ENCODE measurements at places on chromosomes 4 and X.

GRCh38 chr4:76709772-76710090 lies 188.2 kb downstream of the SOWAHB start:
- DNase-seq = no peak

DNA sequence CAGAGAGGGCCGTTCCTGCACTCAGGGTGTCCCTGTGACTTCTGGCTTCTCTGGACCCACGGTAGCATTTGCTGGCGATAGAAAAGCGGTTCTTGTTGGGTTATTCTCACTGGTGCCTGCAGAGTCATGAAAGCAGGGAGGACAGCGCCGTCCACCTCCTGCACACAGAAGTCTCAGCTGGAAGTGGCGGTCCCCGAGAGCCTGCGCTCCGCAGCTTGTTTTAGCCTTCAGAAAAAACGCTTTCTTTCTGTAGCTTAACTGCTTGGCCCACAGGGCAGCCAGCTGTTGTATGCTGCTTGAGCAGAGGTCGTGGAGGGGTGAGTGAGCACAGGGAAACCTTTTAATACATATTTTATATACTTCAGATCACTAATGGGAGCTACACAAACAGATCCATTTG lies 400.7 kb upstream of the FAT1 start:
- no peak for DNase-seq

- DNase-seq = no peak
Observed at GRCh38 chrX:40496728-40497127, 84.0 kb upstream of the ATP6AP2 start.

- DNase-seq = no peak
Observed at GRCh38 chr4:17112292-17112659, 213.8 kb upstream of the LDB2 start.

- DNase-seq = no peak
Observed at GRCh38 chrX:35682476-35682875, 115.7 kb upstream of the MAGEB16 start.

GRCh38 chr4:156756118-156756517 lies 215.5 kb downstream of the PDGFC start:
- DNase-seq = no peak

GRCh38 chr4:95728145-95728544 lies 111.7 kb upstream of the PDHA2 start:
- DNase-seq = no peak

DNA sequence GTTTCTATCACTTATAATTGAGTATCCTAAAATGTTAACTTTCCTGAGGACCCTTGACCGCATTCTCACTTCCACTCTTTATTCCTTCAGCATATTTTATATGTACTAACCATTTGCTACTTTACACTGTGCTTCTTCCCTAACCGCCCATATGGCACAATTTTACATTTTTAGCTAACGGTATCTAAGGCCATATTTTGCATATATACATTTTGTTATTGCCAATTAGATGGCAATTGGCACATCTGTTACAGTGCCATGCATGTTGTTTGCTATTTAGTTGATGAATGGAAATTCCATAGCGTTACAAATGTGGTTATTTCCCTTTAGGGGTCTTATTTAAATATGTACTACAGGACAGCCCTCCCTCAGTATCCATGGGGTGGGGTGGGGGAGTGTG lies 20.0 kb upstream of the OTUD4 start:
- no peak for DNase-seq

DNA sequence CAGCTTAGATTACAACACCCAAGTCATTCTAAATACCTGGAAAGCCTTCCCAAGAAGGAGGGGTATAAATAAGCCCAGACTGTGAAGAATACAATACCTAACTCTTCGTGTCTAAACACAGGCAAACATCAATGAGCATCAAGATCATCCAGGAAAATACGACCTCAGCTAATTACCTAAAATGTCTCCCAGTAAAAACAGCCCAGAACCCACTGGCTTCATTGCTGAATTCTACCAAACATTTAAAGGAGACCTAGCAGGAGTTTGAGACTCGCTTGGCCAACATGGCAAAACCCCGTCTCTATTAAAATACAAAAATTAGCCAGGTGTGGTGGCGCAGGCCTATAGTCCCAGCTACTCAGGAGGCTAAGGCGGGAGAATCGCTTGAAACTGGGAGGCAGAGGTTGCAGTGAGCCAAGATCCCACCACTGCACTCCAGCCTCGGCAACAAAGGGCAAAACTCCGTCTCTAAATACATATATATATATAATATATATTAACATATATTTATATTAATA lies 19.1 kb upstream of the HSFX4 start:
- no peak for DNase-seq

DNA sequence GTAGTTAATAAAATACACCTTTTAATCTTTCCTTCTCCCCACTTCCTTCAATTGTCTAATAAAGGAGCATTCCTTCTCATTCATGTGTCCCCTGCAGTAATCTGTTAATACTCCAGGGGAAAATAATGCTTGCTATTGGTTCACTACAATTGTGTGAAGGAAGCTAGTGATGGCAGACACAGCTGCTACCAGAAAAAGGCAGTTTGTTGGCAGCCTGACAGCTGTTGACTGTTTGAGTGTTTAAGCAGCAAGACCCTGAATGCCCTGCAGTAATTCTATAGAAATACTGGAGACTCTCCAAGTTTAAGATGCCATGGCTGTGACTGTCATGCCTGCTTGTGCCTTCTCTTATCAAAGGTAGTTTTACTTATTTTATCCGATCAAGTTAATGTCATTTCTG lies 359.5 kb downstream of the C4orf33 start:
- no peak for DNase-seq

GRCh38 chr4:48462363-48462762 lies 20.8 kb upstream of the SLC10A4 start:
- no peak for DNase-seq

- DNase-seq = no peak
Observed at GRCh38 chr4:85774000-85774399, 299.1 kb downstream of the ARHGAP24 start.

DNA sequence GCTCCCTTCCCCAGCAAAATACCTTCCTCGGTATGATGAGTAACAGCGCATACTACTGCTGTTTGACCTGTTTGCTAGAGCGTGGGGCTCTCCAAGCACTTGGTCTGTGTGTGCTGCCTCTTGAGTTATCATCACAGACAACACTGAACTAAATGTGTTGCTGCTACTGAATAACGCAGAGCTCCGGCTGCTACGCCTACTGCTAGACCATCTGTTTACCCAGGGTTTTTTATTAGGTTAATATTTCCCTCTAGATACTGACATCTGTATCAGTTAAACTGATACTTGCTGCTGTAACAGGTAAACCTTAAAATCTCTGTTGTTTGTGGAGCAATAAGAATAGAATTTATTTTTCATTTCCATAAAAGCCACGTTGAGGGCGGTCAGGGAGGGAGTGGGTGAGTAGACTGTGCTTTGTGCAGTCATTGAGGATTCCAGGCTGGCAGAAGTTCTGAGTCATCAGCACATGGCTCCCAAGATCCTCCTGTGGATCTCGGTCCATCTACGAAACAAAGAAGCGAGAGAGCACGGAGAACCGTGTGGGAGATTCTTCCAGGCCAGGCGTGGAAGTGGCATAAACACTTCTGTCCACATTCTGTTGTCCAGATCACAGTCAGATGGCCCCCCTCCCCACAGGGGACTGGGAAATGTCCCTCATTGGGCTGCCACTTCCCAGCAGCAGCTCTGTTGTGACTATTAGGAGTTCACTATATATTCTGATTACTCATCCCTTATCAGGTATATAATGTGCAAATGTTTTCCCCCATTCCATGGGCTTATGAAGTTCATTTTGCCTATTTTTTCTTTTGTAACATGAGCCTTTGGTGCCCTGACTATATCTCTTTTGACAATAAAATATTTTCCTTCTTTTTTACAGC lies 14.1 kb downstream of the GRK4 start:
- no peak for DNase-seq

GRCh38 chr4:65071564-65071963 lies 598.7 kb downstream of the EPHA5 start:
- DNase-seq = no peak

DNA sequence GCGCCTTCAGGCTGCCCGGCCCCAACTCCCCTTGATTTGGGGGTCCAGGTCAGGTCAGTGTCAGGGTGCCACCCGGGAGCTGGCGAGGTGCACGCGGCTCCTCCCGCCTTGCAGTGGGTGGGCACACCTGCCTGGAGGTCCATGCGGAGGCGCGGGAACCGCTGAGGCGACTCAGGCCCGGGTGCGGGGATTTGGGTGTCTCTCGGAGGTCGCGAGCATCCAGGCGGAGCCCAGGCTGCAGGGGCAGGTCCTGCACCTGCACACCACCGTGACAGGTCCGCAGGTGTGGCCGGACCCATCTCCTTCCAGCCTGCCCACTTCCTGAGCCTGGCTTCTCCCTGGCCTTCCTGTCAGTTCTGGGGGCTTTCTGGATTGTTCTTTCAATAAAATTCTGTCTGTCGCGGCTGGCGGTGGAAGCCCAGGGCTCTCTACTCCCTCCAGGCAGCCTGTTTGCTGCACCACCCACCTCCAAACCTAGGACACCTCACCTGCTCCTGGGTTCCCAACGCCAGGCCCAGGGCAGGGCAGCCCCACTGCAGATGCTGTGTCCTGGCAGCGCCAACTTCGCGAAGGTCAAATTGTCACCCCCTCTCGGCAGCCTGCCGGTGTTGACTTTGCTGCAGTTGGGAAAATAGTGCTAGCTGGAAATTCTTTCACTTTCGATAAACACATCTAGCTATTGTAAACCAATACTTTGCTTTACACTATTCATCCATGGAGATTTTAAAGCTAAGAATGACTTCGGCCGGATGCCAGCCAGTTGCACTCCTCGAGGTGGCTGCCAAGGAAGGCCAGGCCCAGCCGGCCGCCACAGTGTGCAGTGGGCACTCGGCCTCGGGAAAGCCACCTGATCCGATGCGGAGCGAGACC lies 35.9 kb downstream of the FGFRL1 start:
- DNase-seq = no peak

GRCh38 chr4:185529413-185529812 lies 5.9 kb downstream of the PDLIM3 start:
- DNase-seq = no peak

Measured in Peyer's patch (tissue), 4 donors.